ENCODE measurements at places on chromosomes 2 and 18.
A peak's percentile ranks its signal among the peaks of the same experiment; 100 is the strongest.

- DNase-seq = no peak
Observed at GRCh38 chr18:34928754-34929335, 112.4 kb upstream of the MAPRE2 start.

GRCh38 chr2:129877795-129878775, 101.4 kb upstream of the RAB6C start:
- peak; percentile 46 for DNase-seq

DNA sequence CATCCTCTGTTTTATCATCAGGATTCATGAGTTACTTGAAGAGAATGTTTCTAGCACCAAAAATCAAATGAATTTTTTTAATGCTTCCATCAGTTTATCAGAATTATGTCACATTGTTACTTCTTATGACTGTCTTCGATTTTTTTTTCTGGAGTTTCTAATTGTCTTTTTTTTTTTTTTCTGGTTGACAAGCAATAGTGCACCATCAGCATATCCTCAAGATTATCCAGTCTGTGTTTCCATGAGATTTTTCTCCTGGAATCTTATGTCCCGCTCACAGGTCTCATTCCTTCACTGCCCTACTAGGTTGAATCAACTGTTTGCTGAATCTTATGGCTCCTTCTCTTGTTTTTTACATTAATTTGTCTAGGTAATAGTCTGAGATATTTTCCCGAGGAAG, 16.0 kb downstream of the R3HDM1 start:
- no peak for DNase-seq

GRCh38 chr18:22912835-22913234, 20.3 kb upstream of the RBBP8 start:
- no peak for DNase-seq

DNA sequence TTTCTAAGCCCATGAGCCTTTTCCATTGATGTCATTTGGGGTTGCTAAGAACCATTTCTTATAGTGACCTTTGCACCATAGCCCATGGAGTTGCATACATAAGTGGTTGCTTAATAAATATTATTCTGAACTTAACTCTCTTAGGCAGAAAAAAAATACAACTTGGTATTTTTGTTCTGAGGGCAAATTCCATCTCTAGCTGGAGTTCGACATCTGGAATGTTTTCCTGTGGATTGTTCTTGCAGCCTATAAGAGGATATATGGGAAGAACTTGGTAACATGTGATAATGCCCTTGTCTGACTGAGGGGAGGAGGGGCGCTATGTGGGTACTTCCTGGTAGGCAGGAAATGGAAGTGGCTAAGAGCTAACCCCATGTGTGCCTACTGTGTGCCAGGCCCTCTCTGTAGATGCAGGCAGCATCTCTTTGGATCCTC, 20.7 kb downstream of the IGFBP2 start:
- no peak for DNase-seq

- no peak for DNase-seq
Observed at GRCh38 chr18:13220361-13220991, 1.9 kb downstream of the LDLRAD4 start.

- no peak for DNase-seq
Observed at GRCh38 chr2:35852-36251, 10.5 kb downstream of the FAM110C start.

DNA sequence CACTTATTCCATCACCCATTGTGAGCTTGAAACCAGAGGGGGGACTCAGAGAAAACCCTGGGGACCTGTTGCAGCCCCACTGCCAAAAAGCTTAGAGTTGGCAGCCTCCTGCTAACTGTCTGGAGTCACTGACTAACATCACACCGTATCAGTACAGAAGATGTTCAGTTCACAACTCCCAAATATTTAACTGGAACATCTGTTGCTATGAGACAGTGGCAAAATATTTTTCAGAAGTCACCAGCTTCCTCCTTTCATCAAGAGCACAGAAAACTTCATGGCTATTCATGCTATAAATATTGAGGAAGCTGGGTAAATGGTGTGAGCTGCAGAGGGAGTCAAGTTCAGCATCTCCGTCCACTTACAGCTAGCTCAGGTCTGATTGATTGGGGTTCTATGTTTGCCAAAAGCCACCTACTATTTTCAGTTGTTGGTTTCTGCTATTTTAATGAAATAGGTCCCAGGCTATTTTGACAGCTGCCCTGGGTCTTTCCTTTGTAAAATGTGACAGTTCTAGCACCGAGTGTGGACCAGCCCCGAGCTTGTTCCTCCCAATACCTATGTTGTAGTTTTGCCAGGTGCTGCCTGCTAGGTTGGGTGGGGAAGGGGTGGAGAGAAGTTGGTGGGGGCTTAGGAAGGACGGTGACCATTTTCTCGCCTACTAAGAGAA, 9.8 kb downstream of the TUBB6 start:
- DNase-seq = peak; percentile 51

DNA sequence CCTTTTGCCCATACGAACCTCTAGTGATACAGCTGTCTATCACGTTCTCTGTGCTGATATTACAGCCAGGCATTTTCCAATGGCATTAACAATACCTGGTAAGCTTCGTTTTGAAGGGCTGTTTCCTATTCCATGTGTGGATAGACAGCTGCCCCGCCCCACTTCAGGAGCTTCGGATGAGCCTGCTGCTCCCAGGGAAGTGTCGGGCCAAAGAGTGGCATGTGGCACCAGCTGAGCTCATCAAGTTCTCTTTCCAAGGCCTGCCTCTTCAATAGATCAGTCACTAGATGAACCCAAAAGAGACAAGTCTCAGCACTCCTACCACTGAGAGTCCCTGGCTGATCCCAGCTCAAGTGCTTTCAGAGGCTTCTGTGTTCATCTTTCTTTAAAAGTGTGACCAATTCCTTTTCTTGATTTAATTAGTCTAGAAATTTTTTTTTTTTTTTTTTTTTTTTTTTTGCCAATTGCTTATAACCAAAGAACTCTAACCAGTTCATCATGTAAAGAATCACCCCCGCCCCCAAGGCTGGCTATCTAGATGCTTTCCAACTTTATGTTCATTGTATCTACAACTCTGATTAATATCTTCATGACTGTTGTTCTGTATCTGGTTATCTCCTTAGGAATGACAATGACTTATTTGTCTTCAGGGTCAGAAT, 46.6 kb downstream of the HDAC4 start:
- no peak for DNase-seq

- no peak for DNase-seq
Observed at GRCh38 chr18:64100116-64100922, 48.6 kb downstream of the LINC00305 start.

Measured in naive B cell (primary cell).